ENCODE measurements at places on chromosomes 6 and 20. TPM values are rescaled to one million over a fixed set of nuclear protein-coding genes. Genes with fewer than 3 reads are reported as not detected.
A peak's percentile ranks its signal among the peaks of the same experiment; 100 is the strongest.

ENPP5 gene
- not detected for total RNA-seq

- peak; percentile 94 for DNase-seq
These were observed 78.5 kb upstream of the FRMD1 start for GRCh38 chr6:168157272-168158212.

IGF2R gene
- total RNA-seq = 30.9 TPM

LBP gene
- not detected for total RNA-seq

SFTA2 gene
- total RNA-seq = not detected

SLC17A1 gene
- total RNA-seq = not detected

DNA sequence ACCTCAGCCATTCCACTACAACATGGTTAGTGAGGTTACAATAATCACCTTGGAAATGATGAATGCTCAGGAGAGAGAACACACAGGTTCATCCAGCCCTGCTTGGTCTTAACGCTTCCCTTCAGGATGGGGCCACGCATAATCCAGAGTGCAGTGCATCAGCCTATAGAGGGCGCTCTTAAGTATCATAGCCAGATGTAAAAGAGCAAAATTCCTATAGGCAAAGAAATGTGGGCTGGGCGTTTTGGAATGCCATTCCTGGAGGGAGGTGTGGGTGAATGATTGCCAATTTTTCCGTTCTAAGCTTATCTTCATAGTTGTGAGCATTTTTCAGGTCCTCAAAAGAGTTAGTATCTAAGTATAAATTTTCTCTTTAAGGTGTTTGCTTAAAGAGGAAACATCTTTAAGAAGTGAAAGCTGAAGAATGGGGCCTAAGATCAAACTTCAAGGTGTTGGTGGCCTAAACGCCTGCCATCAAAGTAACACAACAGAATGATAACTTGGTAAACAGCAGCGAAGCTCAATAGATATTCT lies 1.8 kb downstream of the RIPOR2 start:
- DNase-seq = peak; percentile 19

GRCh38 chr6:44960898-44961297 lies 367.2 kb upstream of the RUNX2 start:
- DNase-seq = peak; percentile 22

Data from GM23248 (cell line).